Fibroblast of skin of abdomen (primary cell): ENCODE measurements at places on chromosomes 16 and 17.

DNA sequence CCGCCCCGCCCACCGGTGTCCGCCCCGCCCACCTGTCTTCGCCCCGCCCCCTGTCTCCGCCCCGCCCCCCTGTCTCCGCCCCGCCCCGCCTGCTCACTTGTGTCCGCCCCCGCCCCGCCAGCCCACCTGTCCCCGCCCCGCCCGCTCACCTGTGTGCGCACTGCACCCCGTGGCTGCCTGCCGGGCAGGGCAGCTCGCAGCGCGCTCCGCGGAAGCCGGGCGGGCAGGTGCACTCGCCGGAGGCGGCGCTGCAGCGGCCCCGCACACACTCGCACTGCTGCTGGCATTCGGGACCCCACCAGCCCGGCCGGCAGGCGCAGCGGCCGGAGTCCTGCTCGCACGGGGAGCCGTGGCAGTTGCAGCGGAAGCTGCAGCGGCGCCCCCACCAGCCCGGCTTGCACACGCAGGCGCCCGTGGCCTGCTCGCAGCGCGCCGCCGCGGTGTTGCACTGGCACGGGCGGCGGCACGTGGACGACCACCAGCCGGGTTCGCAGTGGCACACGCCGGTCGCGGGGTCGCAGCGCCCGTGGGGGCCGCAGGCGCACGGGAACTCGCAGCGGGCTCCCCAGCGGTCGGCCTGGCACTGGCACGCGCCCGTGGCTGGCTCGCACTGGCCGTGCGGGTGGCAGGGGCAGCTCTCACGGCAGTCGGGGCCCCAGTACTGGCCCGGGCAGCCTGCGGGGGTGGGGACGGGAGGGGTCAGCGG lies 2.1 kb downstream of the SCARF1 start:
- no peak for DNase-seq

DNA sequence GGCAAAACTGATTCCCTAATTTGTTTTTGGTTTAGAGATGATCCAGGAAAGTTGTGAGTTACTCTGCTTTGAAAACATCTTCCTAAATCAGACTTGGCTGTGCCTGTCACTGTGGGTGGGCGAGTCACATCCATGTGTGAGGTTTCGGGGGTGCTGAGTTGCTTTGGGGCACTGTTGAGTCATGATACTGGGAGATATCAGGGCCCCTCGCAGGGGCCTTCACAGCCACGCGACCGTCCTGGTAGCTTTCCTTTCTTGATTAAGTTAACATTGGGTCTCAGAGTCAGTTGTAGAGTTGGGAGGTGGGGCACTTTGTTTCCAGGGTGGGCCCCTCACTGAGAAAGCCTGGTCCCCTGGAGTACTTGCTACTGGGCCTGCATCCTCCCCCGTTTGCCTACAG lies 58.3 kb upstream of the LGALS9 start:
- peak; percentile 67 for DNase-seq

- DNase-seq, result no peak
These were observed 76.1 kb downstream of the FTO start for GRCh38 chr16:53780051-53780450.

- DNase-seq, result no peak
These were observed 158.8 kb downstream of the CCDC182 start for GRCh38 chr17:57586196-57586740.

GRCh38 chr17:64507413-64507782 lies 621 bp downstream of the CEP95 start:
- peak; percentile 68 for DNase-seq

DNA sequence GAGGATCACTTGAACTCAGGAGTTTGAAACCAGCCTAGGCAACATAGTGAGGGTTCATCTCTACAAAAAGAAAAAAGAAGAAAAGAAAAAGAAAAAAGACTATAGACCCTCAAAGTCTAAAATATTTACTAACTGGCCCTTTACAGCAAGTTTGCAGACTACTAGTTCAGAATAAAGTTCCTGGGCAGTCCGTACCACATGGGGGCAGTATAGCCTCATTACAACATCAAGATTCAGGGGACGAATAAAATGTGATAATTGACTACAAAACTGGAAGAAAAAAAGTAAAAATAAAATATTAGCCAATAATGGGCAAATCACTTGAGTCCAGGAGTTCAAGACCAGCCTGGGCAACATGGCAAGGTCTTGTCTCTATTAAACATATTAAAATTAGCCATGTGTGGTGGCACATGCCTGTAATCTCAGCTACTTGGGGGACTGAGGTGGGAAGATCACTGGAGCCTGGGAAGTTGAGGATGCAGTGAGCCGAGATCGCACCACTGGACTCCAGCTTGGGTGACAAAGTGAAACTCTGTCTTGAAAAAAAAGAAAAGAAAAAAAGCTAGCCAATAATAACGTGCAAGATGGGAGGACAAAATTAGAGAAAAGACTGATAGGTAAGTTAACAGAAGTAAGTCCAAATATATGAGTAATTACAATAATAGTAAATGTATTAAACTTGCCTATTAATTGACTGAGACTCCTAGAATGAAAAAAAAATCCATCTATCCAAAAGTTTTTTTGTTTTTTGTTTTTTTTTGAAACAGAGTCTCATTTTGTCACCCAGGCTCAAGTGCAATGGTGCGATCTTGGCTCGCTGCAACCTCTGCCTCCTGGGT lies 129.4 kb upstream of the SEC14L1 start:
- peak; percentile 11 for DNase-seq

DNA sequence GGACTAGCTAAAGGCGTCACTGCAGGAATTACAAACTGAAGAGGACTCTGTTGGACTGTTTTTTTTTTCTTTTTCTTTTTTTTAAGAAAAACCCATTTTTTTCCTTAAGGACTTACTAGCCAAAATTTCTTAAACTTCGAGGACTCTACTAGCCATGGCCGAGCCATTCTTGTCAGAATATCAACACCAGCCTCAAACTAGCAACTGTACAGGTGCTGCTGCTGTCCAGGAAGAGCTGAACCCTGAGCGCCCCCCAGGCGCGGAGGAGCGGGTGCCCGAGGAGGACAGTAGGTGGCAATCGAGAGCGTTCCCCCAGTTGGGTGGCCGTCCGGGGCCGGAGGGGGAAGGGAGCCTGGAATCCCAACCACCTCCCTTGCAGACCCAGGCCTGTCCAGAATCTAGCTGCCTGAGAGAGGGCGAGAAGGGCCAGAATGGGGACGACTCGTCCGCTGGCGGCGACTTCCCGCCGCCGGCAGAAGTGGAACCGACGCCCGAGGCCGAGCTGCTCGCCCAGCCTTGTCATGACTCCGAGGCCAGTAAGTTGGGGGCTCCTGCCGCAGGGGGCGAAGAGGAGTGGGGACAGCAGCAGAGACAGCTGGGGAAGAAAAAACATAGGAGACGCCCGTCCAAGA lies 878 bp downstream of the HEXIM1 start:
- DNase-seq, result peak; percentile 82

GRCh38 chr16:17367923-17368322 lies 102.8 kb downstream of the XYLT1 start:
- DNase-seq, result peak; percentile 93
